ENCODE measurements at places on chromosomes 7 and 10. TPM values are rescaled to one million over a fixed set of nuclear protein-coding genes. Genes with fewer than 3 reads are reported as not detected.
A peak's percentile ranks its signal among the peaks of the same experiment; 100 is the strongest.

The HOXA7 gene
- not detected for total RNA-seq

- DNase-seq, result no peak
Observed at GRCh38 chr7:139708541-139708940, 69.3 kb downstream of the HIPK2 start.

GRCh38 chr7:30904561-30904960 is 7.1 kb upstream of the AQP1 start:
- DNase-seq, result no peak

DNA sequence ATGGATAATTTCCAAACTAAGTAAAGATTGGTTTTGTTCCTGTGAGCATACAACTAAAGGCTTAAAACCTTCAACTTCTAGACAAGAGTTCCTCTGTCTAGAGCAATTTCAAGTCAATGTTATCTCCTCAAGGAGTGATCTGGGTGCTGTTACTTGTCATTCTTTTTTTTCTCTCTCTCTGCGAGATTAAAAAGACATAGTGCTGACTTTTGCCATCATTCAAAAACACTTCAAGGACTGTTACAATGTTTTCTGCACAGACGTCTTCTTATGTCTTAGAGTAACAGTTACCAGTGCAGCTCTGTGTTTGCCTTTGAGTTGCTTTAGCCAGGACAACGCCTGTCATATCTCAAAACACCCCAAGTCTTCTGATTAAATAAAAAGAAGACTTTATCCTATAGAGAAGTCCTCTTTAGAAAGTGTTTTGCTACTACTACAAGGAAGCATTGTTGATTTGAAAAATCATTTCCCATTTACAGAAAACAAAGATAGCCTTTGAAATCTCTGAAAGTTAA is 263.5 kb upstream of the FERD3L start:
- DNase-seq, result no peak

The PNLIPRP2 gene
- not detected for total RNA-seq

DNA sequence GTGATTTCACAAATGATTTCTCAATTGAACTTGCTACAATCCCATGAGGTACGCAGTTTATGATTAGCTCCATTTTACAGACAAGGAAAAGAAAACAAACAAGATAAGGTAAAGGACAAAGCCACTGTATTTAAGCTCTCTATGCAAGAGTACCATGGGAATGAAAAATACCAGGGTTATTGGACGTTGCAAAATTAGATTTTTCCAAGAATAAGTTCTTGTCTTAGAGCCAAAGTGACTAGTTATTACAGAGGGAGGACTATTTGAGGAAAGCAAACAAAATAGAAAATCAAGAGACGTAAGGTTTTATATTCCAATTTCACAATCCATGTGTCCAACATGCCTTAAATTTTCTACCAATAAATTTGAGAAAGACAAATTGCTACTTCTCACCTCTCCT is 97.9 kb upstream of the PTN start:
- no peak for DNase-seq

- DNase-seq, result no peak
Observed at GRCh38 chr7:111085356-111085755, 5.6 kb upstream of the LRRN3 start.

The PDK4 gene
- total RNA-seq, result 7.6 TPM

GRCh38 chr10:87846023-87846422 is 17.3 kb downstream of the KLLN start:
- no peak for DNase-seq

GRCh38 chr10:62380016-62380415 is 5.8 kb downstream of the ZNF365 start:
- DNase-seq, result no peak

The SLC13A1 gene
- not detected for total RNA-seq

GRCh38 chr7:129343099-129343700 is 91.0 kb upstream of the STRIP2 start:
- DNase-seq, result peak; percentile 48

The DOCK4 gene
- total RNA-seq, result 99.4 TPM

- DNase-seq, result peak; percentile 15
Observed at GRCh38 chr7:88758381-88759229, 895 bp upstream of the ZNF804B start.

- peak; percentile 32 for DNase-seq
Observed at GRCh38 chr7:3753868-3754267, 452.8 kb downstream of the SDK1 start.

- DNase-seq, result no peak
Observed at GRCh38 chr7:136783934-136784333, 84.5 kb upstream of the CHRM2 start.

DNA sequence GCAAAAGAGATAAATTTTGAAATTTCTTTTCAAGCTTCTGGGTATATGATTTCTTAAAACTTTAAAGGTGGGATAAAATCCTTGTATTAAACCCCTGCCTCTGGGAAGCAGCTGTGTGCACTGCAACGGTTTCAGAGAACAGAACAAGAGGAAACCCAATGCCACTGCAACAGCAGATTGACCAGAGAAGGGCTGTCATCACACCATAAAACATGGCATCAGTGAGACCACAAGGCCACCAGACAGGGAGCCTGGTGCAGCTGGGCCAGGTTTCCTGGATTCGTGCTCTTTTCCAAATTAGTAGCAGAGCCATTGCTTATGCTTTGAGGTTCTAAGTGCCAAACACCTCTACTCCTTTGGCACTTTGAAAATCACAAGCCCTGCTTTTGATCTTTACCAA is 152.4 kb downstream of the PRPF18 start:
- no peak for DNase-seq

The RNF148 gene
- 8.6 TPM for total RNA-seq

- no peak for DNase-seq
Observed at GRCh38 chr7:28112012-28112411, 68.6 kb downstream of the JAZF1 start.

DNA sequence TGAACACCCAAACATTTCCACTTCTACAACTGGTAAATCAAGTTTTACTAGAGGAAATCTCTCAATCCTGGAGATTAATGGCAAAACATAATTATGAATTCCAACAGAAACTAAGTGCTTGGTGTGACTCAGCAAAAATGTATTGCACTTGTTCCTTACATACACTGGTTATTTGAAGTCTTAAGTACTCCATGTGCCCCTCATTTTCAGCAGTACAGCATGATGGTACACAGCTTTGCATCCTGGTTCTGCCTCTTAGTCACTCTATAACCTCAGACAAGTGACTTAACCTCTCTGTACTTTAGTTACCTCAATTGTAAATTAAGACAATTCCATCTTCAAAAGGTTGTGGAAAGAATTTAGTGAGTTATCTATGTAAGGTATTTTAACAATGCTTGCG is 12.9 kb downstream of the SLC16A12 start:
- no peak for DNase-seq

The CALML5 gene
- total RNA-seq, result not detected

GRCh38 chr7:95631527-95631926 is 35.2 kb upstream of the PDK4 start:
- DNase-seq, result no peak

GRCh38 chr10:126090911-126091728 is 194.8 kb downstream of the FANK1 start:
- DNase-seq, result no peak

GRCh38 chr10:31697271-31698180 is 231.1 kb downstream of the ARHGAP12 start:
- DNase-seq, result peak; percentile 54

The GRM3 gene
- 74.5 TPM for total RNA-seq

DNA sequence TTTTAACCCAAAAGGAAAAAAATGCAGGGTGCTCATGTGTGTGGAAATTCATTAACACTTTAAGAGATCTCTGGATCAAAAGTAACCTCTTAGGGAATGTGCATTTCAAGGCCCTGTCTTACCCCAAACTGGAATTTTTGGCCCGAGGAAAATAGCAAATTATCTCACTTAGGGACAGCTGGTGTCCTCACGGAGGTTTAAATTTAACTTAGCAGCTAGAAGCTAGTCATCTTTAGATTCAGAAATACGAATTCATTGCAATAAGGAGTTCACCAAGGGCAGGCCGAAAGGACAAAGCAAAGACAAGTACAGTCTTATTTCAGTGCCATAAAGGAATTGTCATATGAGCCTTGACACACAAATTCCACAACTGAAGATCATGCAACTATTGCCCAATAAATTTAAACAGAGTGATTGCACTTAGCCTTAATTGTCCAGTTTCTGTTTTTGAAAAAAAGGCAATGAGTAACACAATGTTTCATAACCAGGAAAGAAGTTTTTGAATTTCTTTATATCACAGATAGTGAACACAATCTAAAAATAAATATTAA is 22.4 kb upstream of the SEMA3C start:
- DNase-seq, result no peak

The MGAM2 gene
- total RNA-seq, result 0.18 TPM

The MTURN gene
- total RNA-seq, result 137 TPM

DNA sequence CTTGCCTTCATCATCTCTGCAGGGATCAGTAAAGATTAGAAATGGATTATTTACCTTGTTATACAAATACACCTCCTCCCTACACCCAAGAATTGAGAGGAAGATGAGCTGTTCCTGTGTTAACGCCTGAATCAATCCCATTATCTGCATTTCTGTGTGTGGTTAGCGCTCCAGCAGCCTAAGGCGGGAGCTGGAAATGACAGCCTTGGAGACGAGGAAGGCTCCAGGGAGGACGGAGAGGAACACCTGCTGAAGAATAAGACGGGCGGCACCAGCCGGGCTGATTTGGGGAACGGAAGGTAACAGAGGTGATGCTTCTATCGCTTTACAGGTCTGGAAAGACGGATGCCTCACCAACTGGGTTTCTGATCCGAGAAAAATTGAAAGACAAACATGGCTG is 34.2 kb upstream of the DDC start:
- no peak for DNase-seq

DNA sequence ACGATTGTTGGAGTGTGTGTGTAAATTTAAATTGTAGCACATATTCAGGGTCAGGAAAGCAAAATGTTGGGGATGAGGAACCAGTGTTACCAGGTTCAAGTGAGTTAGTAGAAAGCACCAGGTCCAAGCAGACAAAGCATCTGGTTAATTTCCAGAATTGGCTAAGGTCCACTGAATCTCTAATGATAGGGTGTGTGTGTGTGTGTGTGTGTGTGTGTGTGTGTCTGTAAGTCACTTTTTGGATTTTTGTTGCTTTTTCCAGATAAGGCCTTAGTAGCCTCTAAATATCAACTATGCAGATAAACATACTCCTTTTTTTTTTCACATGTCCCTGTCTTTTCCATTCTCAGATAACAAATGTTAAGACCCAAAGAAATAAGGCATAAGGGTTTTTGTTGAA is 36.6 kb upstream of the FMC1 start:
- no peak for DNase-seq

The DNA2 gene
- 30.8 TPM for total RNA-seq

- DNase-seq, result no peak
Observed at GRCh38 chr7:142478479-142479220, 220.8 kb upstream of the PRSS58 start.

GRCh38 chr7:115662120-115662519 is 368.4 kb downstream of the TFEC start:
- DNase-seq, result no peak

DNA sequence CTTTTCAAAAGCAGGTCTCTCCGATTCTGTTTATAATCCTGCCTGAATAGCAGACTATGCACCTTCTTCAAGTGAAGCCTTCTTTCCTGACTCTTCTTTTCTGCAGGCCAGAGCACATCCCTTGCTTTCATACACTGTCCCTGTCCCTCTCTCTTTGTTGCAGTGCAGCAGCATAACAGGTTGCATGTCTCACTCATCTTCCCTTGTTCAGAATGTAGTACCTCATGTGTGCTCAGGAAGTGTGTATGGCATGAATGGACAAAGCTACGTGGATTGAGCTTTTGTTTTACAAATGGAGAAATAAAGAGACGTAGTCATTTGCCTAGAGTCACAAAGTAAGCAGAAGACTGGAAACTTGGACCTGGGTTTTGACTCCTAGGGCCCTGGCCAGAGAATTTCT is 68.0 kb downstream of the PTPRZ1 start:
- no peak for DNase-seq

DNA sequence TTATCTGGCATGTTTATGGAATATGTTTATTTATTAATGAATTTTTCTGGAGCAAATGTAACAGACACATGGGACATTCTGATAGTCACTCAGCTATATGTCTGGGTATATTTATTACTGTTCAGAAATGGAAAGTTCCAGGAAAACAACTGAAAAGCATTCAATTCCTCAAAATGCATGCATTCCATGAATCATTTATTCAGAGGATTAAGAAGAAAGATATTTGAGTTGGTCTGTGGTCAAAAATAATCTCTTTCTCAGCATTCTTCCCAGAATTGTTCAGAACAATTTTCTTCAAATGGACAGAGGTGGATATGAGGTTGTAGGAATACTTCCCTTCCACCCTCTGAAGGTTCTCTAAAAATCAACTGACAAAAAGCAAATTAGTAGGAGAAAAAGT is 97.6 kb upstream of the ITGB1 start:
- DNase-seq, result no peak

The C7orf33 gene
- 0.64 TPM for total RNA-seq

The ZSCAN25 gene
- total RNA-seq, result 20.9 TPM

The PIK3AP1 gene
- 2.1 TPM for total RNA-seq

The GIMAP6 gene
- 4.5 TPM for total RNA-seq

The LMBR1 gene
- total RNA-seq, result 149 TPM

The FAM24B gene
- total RNA-seq, result 8.9 TPM

The CREB5 gene
- 23.6 TPM for total RNA-seq

The NFE2L3 gene
- total RNA-seq, result 11.7 TPM

- DNase-seq, result no peak
Observed at GRCh38 chr7:38678698-38679054, 47.5 kb upstream of the AMPH start.

GRCh38 chr10:110076559-110077318 is 69.0 kb downstream of the ADD3 start:
- no peak for DNase-seq

- DNase-seq, result peak; percentile 15
Observed at GRCh38 chr7:154371424-154371823, 319.2 kb downstream of the DPP6 start.

All from cerebellum (tissue), 4 donors.